ENCODE measurements at places on chromosomes 5 and 9.
A peak's percentile ranks its signal among the peaks of the same experiment; 100 is the strongest.

- no peak for DNase-seq
These were observed 286.8 kb downstream of the ARHGAP26 start for GRCh38 chr5:143056792-143057579.

DNA sequence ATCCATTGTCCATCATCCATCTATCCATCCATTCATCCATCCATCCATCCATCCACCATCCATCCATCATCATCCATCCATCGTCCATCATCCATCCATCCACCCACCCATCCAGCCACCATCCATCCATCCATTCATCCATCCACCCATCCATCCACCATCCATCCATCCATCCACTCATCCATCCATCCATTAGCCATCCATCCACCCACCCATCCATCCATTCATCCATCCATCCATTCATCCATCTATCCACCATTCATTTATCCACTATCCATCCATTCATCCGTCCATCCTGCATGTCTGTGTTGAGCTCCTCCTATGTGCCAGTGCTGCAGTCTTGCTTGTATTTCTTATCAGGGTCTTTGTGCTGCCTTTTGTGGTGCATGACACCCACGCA, 44.2 kb downstream of the COL5A1 start:
- DNase-seq: no peak

DNA sequence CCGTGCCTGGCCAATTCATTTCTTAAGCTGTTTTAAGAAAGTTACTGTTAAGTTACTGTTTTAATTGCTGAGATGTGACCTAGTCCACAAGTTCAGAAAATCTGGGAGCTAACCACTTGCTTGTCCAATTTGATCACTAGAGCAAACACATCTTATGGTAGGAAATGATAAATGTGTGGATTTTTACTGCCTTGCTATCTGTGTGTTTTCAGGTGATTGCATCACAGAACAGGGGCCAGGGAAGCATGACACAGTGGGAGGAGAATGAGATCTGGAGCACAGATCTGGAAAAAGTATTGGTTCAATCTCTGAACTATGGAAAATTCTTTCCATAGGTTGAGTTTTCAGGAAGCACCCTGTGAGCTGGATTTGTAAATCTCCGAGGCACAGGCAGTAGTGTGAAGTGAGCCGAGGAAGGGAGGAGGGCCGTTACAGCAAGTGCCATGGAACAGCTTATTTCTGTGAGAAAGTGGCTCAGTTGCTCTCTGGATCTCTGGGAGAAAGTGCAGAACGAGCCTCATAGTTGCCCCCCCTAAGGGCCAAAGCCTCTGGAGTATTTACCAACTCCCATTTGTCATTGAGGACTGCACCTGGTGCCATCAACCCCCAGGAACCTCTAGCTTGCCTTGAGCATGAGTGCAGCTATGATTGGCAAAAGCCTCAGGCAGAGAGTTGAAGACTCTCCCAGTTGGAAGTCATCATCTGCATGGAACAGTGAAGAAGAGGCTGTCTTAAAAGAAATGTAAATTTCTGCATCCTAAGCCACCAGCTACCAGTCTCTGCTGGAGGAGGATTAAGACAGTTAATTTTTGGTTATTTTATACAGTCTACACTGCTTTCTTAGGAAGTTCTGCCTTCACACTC, 161.8 kb upstream of the CLINT1 start:
- no peak for DNase-seq

- DNase-seq: no peak
These were observed 1.4 kb upstream of the SNAPC4 start for GRCh38 chr9:136401173-136401922.

DNA sequence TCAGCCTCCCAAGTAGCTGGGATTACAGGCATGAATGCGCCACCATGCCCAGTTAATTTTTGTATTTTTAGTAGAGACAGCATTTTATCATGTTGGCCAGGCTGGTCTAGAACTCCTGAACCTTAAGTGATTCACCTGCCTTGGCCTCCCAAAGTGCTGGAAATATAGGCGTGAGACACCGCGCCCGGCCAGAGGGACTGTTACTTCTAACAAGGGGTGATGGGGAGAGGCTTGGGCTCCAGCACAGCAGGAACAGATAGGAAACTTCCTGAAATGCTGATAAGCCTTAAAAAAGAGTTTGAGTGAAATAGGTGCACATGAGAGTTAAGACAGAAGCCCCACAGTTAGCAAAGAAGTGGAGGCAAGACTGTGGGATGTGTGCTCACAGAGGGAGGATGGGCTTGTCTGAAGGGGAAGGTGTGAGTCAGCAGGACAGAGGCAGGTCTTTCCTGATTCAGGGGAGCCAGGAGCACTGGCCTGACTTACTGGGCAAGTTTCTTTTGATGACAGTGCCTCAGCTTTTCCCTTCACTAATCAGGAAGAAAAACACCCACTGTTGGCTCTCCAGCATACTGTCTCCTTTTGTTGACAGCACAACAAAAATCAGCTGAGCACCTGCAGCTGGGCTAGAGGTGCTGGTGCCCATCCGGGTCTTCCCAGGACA, 68.4 kb downstream of the RAD23B start:
- no peak for DNase-seq

DNA sequence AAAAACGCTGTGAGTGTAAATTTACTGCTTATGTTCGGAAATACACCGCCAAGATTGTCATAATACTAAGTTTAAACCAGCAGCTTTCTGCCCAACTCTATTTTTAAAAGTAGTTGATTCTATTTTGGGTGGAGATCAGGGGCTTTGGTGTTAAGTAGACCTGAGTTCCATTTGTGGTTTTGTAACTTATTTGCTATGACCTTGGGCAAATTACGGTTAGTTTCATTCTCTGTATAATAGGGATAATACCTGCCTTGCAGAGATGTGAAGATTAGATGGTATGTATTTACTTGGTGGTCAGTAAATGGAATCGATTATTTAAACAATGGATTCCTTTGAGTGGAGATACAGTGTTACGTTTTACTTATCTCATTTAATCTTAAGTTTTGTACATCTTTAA, 1.6 kb downstream of the RAD23B start:
- no peak for DNase-seq

GRCh38 chr5:170306381-170306831, 8.8 kb upstream of the LCP2 start:
- peak; percentile 20 for DNase-seq

GRCh38 chr9:114899995-114900394, 30.4 kb downstream of the TNFSF8 start:
- no peak for DNase-seq

DNA sequence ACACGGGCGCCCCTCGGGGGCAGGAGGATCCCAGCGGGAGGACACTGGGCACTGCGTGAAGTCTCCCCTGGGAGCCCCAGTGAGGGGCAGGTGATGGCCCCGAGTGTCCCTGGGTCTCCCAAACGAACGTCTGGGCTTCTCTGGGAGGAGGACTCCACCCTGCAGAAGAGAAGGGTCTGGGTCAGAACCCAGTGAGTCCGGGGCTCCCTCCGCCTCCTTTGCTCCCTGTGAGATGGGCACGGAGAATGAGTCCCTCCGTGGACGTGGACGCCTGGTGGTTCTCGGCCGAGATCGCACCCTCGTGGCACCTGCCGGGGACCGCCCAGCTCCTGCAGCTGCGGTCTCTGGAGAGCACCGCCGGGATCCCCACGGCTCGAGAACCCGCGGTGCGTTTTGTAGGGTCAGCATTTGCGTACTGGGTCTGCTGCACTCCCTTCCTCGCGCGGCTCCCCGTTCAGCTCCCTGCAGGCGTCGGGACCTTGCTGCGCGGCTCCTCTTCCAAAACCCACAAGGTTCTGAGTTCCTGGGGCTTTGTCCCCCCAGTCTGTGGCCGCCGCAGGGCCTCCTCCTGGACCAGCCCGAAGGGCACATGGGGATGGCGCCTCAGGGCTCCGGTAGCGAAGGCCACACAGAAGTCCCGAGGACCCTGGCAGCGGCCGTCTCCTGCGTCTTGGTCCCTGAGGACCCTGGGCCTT, 10.2 kb upstream of the CEP72 start:
- DNase-seq: no peak

GRCh38 chr9:121738411-121738810, 87.0 kb downstream of the DAB2IP start:
- DNase-seq: no peak

- peak; percentile 65 for DNase-seq
These were observed 440.1 kb upstream of the ADAMTS16 start for GRCh38 chr5:4700069-4700468.

DNA sequence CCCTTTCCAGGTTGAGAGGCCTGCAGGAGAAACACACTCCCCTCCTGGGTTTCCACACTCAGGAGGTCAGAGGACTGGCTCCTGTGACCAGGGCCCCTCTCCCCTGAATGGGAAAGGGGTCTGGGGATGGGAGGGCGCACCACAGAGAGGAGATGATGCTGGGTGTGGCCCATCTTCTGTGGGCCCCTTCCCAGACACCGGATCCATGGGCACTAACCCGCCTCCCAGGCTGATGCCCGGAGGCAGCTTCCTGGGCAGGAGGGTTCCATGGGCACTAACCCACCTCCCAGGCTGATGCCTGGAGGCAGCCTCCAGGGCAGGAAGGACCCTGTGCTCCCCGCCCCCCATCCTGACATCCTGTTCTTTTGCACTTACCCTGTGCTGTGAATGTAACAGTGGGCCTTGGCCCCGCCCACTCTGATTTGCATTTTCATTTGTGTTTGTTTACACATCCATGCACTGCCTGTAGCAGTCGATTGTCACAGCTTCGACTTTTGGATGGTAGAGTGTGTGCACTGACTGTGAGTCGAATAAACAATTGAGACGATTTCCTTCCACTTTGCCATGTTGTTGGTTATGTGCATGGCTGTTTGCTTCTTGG, 9.3 kb upstream of the DOLPP1 start:
- no peak for DNase-seq

GRCh38 chr5:41763574-41763973, 106.7 kb downstream of the OXCT1 start:
- DNase-seq: no peak

DNA sequence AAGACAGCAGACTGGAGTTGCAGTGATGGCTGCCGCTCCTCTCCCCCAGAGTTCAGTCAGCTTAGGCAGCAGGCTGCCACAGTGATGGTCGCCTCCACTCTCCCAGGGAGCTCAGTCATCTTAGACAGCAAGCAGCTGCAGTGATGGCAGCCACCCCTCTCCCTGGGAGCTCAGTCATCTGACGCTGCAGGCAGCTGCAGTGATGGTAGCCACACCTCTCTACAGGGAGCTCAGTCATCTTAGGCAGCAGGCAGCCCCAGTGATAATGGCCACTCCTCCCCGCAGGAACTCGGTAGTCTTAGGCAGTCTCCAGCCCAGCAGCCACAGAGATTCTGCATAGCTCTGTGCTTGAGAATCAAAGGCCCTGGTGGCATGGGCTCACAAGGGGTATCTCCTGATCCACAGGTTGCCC, 582.7 kb downstream of the DTWD2 start:
- no peak for DNase-seq

- no peak for DNase-seq
These were observed 28.1 kb downstream of the DYNC2I2 start for GRCh38 chr9:128628471-128629048.
